ENCODE measurements at places on chromosomes 1 and 21.

DNA sequence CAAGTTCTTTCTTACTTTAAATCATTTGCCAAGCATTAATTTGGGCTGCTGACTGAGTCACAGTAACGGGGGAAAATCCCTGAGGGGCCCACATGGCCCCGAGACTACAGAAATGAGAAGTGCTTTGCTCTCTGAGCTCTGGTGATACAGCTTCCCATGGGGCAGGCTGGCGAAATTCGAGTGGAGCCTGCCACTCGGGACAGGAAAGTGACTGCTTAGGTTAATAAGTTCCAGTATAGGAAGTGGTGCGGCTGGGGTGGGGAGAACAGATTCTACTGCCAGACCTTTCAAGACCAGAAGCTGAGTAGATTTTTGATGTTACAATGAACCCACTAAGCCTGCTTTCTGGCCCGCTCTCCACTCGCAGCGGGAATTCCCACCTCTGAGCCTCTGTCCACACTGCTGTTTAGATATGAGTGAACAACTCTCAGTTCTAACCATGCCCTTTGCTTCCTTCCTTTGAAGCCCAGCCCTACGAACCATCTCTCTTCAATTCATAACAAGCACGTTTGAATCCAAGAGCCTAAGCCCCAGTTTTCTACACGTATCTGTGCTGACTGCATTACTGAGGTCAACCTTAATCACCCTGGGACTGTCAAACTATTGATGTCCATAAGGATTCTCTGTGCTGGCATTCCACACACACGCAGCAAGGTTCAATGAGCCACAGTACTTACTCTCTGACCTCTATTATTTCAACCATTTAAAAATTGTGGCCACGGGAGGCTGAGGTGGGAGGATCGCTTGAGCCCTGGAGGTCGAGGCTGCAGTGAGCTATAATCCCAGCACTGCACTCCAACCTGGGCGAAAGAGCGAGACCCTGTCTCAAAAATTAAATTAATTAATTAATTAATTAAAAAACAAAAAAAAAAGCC lies 9.6 kb downstream of the ZBTB17 start:
- peak; percentile 87 for DNase-seq

DNA sequence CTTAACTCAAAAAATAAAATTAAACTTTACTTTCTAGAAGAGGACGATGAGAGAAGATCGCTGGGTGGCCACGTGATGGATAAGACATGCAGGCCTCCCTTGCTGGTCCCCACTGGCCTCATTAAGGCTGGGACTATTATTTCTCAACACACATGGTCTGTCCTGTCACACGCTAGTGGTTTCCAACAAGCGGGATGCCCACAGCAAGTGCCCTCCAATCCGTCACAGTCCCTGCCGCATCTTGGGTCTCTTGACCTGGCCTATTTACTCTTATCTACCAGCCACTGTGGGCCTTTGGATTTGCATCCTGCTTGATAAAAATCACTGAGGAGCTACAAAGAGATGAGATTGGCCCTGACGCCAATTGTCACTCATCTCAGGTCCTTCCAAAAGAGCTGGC lies 30.0 kb downstream of the CAPZB start:
- DNase-seq, result no peak

- no peak for DNase-seq
These were observed 31.3 kb downstream of the SMAP2 start for GRCh38 chr1:40404670-40405462.

- DNase-seq, result no peak
These were observed 179.3 kb downstream of the ZNF326 start for GRCh38 chr1:90174246-90174645.

DNA sequence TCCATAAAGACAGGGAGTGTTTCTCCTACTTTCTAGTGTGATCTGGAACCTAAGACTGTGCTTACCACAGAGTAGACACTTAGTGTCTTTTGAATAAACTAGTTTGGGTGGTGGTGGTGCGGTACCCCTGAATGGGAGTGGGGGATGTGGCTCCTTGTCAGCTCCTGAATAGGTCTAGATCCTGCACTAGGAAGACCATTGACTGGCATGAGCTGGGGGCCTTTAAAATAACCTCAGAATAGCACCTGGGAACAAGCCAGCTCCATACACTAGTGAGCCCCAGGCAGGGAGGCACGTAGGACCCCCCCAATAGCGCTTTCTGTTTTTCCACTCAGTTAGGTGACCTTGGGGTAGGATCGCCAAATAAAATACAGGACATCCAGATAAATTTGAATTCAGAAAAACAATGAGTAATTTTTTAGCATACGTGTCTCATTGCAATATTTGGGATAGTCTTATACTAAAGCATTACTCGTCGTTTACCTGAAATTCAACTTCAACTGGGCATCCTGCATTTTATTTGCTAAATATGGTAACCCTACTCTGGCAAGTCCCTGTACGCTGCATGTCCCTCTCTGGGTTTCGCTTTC lies 45.6 kb downstream of the AZIN2 start:
- DNase-seq, result no peak

DNA sequence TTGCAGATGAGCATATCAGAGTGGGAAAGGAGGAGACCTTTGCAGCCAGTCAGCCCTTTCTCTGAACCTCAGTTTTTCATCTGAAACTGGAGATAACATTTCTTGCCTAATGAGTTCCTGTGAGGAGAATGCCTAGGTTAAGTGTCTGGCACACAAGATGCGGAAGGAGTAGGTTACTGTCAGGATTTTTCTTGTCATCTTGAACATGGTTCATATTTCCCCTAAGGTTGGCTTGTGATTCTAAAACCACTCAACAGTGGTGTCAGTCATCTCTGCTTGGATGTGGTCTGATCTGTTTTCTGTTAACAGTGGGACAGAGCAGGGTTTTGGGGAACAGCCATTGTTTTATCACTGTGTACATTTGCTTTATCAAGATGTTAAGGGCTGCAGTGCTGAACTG lies 70.6 kb downstream of the TGFB2 start:
- no peak for DNase-seq

- no peak for DNase-seq
These were observed 26.6 kb downstream of the ATF6 start for GRCh38 chr1:161792740-161793139.

GRCh38 chr21:31866077-31866511 lies 6.7 kb upstream of the HUNK start:
- peak; percentile 50 for DNase-seq

- no peak for DNase-seq
These were observed 129.8 kb downstream of the PIK3R3 start for GRCh38 chr1:46002551-46003150.

- DNase-seq, result no peak
These were observed 24.3 kb downstream of the EYA3 start for GRCh38 chr1:28064064-28064463.

GRCh38 chr1:159091180-159091560 lies 14.6 kb upstream of the AIM2 start:
- no peak for DNase-seq

GRCh38 chr1:113582084-113582483 lies 177.2 kb downstream of the PHTF1 start:
- DNase-seq, result no peak

DNA sequence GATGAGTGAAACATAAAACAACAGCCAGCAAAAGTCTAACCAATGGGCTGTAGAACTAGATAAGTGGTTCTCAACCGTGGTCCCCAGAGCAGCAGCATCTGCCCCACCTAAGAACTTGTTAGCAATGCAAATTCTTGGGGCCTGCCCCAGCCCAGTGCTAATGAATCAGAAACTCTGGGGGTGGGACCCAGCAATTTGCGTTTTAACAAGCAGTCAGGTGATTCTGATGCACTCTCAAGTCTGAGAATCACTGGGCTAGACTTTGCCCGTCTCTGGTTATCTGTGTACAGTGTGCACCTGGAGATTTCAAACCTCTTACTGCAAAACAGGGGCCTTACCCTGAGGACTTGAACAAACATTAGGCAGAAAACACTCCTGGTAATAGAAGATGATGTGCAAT lies 66.5 kb downstream of the PLXNA2 start:
- DNase-seq, result no peak

DNA sequence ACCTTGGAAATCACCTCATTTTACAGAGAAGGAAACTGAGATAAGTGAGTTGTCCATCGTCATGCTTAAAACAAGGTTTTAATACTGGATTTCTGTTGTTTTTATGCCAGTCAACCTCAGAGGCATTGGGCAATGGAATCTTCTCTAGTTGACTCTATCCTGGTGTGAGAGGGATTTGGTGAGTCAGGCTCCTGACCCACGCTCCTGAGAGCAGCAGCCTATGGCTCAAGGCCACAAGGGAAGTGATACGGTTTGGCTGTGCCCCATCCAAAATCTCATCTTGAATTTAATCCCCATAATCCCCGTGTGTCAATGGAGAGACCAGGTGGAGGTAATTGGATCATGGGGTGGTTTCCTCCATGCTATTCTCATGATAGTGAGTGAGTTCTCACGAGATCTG lies 90.1 kb downstream of the TLR5 start:
- no peak for DNase-seq

DNA sequence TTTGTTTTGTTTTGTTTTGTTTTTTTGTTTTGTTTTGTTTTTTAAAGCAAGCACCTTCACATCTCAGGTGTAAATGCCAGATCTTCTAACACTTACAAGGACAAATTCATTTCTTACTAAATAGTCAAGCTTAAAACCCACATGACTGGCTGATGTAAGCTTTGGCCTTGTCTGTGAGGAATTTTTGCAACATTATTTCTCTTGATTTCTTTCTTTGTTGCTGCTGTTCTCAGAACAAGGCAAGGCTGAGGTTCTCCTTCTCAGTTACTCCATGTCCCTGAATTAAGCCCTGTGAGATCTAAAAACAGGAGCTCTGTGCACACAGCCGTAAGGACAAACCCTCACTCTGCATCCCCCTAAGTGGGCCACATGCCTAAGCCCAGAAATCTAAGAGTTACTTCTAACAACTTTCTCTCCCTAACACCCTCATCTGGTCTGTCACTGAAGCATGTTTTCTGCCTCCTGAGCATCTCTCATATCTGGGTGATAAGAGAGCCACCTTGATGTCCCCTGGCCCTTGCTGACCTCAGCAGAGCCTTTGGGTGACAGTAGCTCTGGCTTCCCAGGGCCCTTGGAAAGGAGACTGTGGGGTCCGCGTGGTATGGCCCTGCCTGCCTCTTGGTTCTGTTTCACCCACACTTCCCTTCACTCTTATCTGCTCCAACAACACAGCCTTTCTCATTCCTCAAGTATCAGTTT lies 81.2 kb upstream of the HOOK1 start:
- no peak for DNase-seq

DNA sequence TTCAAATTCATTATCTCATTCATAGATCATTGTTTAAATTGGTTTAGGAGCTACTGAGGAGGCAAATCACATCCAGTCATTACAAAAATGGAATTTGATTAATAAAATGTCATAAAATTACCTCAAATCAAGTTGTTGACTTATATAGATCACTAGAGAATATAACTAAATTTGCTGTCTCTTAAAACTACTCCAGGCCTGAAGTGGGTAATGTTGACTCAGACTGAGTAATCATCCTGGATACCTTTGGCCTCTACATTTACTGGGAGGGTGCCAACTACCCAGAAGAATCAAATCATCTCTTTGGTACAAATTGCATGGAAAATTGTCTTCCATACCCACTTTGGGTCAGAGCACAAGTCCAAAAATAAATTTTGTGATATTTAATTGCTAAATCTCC lies 191.2 kb upstream of the GREM2 start:
- DNase-seq, result no peak

GRCh38 chr1:241998412-241998921 lies 431 bp downstream of the MAP1LC3C start:
- DNase-seq, result no peak

DNA sequence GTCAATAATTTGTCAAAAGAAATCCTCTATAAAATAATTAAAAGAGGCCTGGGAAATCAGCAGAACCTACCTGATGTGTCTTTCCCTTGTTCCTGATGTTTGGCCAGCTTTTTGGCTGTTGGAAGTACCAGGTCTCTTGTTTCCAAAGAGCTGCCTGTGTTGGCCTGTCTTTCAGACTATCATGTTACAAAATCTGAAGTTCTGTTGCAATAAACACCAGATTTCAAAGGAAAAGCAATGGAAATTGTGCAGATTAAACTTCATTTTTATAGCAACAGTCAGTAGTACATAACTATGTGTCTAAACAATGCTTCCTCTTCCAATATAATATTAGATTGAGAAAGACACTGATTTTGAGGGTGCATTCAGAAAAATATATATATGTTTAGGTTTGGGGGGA lies 647.2 kb upstream of the CXADR start:
- no peak for DNase-seq

- DNase-seq, result no peak
These were observed 31.4 kb downstream of the PCNT start for GRCh38 chr21:46355161-46356004.
